ENCODE measurements at places on chromosomes 5 and 9.

DNA sequence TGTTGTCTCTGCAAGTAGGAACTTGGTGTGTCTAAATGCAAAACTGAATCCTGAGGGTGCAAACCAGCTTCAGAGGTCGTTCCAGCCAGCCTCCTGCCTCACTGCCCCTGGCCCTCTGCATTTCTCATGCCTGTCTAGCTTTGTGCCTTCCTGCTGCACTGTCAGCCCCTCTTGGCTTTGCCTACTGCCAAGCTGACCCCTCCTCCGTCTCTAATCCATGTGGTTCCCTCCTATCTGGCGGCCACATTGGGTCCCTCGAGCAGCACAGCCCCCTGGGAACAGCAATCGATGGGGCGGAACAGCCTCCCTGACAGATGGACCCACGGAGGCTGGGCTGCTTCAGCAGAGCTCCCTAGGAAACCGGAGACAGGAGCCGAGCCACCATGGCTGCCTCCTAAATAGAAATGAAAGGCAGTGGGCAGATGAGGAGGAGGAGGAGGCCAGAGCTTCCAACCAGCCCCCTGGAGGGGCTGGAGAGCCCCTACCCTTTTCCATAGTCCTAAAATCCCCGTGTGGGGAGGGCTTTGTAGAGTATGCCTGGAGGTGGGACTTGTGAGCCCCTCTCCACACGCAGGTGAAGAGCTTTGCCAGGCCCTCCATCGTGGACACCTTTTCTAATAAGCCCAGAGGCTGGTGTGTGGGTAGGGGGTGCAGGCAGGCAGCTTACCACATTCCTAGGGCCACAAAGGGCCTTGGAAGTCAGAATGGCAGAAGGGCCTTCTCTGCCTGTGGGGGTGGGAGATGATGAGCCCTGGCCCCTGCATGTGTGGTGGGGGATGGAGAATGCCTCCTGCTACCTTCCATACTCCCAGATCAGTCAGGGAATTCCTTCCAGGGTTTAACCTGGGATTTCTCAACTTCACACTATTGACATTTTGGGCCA lies 9.2 kb upstream of the CXXC5 start:
- DNase-seq: no peak

- peak; percentile 62 for DNase-seq
Observed at GRCh38 chr5:92543201-92543600, 1037.8 kb downstream of the NR2F1-AS1 start.

DNA sequence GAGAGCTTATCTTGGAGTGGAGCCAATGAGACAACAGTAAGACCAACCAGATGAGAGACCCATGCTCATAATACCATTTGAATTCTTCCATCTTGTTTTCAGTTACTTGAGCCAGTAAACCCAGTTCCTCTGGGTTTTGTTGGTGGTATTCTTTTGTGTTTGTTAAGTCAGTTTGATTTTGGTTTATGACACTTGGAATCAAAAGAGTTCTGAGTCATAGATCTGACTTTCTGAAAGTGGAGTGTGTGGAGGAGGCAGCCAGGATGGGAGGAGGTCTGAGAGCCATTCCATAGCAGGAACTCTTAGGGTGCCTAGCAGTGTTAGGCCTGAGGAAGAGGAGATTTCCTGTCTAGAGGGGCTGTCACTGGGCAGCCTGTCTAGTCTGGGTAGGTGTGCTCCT lies 24.6 kb upstream of the PANK3 start:
- DNase-seq: peak; percentile 52

- no peak for DNase-seq
Observed at GRCh38 chr9:31084350-31084749, 1300.1 kb upstream of the ACO1 start.

DNA sequence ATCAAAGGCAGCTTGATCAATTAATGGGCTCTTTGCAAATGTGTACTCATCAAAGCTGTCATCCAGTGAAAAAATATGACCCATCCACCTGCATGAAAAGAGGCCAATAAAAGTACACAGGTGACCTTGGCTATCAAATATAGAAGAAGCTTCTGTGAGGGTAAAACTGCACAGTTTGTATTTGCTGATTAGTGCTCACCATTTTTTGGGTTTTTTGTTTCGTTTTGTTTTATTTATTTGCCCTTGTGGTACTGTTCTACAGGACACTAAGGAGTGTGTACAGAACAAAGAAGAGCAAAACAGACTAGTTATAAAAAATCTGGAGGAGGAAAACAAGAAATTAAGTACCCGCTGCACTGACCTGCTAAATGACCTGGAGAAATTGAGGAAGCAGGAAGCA lies 101.3 kb downstream of the CNTLN start:
- no peak for DNase-seq

- no peak for DNase-seq
Observed at GRCh38 chr5:139803978-139804377, 8.4 kb downstream of the PSD2 start.

DNA sequence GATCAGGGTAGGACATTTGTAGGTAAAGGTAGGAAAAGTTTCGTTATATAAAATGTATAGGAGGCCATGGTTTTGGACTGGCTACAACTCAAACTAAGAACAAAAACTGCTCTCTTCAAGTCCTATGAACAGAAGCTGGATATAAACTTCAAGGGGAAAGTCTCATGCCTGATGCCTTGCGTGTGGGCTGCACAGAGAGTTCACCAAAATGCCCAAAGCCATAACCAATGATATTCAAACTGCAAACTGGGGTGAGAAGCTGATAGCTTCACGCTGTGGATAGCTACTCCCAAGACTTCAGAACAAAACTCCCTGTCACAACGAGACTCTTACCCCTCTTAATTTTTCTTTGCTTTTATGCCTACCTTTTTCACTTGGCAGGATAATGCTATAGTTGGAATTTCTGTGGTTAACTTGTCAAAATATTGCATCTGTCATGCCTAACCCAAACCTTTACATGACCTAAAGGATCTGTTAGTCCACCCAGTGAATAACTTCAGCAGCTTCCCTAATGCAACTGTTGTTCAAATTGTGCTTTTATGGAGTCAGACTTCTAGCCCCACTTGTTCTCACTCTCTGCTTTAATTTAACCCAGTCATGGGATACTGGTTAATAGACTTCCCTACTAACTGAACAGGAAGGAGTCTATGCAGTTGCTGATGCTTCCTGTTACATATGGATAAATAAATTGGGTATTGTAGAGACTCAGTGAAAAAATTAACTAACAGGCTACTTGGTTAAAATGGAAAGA lies 71.9 kb downstream of the SFXN1 start:
- DNase-seq: no peak

- peak; percentile 98 for DNase-seq
Observed at GRCh38 chr5:172795318-172795977, 24.5 kb upstream of the DUSP1 start.
